CD4-positive, CD25-positive, alpha-beta regulatory T cell (primary cell): ENCODE measurements at places on chromosomes 3 and 15.

DNA sequence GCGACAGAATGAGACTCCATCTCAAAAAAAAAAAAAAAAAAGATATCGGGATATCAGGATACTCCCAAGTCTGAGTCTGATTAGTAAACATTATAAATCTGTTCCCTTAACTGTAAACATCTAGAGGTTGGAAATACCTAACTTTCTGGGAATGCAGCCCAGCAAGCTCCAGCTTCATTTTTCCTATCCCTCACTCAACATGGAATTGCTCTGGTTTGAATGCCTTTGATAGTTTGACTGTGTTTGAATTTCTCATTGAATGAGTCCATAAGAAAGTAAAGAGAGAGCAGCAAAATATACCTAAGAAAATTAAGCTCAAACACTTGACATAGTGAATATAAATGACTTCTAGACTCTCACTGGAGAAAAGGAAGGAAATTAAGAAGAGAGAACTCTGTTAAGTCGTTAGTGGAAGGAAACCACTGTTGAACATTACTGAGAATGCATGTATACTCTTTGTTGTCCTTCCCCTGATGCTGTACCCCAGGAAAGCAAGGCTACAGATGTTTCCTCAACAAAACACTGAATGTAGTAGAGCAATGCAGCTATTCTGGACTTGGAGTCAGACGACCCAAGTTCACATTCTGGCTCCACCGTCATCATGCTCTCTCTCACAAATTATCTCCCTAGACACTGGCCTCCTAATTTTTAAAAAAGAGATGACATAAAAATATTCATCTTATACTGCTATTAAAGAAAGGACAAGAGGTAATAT is 62.4 kb downstream of the CD200 start:
- DNase-seq = no peak

DNA sequence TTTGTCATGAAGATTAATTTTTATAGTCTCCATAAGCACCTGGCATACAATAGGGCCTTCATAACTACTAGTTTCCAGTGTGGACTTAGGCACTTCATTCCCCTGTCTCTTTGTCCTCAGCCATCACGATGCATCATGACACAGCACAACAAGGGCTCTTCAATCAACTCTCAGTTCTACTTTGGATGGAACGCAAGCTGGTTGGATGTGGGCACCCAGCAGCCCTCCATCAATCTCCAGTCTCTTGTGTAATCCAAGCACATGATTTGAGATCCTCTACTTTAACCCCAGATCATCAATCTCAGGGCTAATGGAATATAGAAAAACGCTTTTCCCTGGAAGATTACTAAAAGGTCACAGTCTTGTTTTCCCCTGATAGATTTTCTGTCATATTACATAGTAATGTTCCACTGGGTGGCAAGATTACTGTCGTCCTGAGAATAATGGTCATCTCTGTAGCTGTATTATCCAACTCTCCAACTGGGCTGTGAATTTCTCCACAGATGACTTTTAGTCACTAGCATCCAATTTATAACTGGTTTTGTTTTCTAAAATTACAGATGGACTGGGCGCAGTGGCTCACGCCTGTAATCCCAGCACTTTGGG is 22.9 kb upstream of the CHRNA7 start:
- DNase-seq = no peak

DNA sequence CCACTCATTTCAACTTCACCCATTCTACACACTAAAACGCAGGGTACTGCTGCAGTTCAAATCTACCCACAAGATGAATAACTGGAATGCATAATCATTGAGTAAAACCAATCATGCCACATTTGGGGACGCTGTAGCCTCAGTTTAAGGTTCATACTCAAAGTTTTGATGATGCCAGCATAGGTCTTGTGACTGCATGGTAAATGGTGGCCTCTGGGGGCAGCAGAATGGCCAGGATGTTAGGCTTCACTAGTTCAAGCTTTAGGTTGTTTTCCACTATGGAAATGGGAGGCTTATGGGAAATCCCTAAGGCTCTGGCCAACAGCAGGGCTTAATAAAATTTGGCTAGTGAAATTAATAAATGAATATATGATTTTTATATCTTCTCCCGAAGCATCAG is 104.3 kb upstream of the TSC22D2 start:
- no peak for DNase-seq

GRCh38 chr3:106438887-106439286 is 570.1 kb upstream of the CBLB start:
- no peak for DNase-seq

DNA sequence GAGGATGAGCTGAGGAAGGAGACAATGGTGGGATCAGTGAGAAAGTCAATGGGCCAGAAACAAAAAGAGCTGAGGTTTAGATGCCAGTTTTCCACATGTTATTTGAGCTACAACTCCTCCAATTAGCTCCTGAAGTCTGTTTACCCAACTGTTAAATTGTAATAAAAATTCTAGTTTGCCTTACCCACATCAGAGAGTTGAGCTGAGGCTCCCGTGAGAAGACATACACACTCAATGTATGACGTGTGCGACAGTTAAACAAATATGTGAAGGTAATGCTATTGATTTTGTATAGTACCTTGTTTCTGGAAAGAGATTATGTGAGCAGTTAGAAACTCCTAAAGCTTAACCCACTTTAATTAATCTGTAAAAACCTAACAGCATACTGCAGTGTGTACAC is 318.1 kb upstream of the GRM7 start:
- DNase-seq = no peak

GRCh38 chr15:101177866-101178265 is 74.0 kb downstream of the CHSY1 start:
- no peak for DNase-seq

GRCh38 chr3:193655831-193656433 is 62.9 kb downstream of the OPA1 start:
- DNase-seq = no peak

- no peak for DNase-seq
These were observed 23.0 kb upstream of the DNAJC13 start for GRCh38 chr3:132394320-132394719.

DNA sequence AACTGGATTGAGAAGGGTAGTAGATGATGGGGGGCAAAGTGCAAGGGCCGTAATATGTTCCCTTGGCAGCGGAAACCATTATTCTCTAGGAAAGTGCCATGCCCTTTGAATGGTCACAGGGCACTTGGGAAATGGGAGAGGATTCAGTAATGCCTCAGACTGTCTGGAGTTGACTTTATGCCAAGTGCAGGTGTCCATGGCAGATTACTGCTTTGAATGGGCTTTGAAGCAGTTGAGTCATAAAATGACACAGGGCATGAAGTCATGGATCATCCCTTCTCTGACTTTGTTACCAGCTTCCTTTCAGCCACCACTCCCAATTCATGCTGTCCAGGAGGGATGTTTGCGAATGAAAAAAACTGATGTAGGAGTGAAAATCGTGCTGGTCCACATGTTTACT is 20.1 kb downstream of the AADACL2 start:
- no peak for DNase-seq

DNA sequence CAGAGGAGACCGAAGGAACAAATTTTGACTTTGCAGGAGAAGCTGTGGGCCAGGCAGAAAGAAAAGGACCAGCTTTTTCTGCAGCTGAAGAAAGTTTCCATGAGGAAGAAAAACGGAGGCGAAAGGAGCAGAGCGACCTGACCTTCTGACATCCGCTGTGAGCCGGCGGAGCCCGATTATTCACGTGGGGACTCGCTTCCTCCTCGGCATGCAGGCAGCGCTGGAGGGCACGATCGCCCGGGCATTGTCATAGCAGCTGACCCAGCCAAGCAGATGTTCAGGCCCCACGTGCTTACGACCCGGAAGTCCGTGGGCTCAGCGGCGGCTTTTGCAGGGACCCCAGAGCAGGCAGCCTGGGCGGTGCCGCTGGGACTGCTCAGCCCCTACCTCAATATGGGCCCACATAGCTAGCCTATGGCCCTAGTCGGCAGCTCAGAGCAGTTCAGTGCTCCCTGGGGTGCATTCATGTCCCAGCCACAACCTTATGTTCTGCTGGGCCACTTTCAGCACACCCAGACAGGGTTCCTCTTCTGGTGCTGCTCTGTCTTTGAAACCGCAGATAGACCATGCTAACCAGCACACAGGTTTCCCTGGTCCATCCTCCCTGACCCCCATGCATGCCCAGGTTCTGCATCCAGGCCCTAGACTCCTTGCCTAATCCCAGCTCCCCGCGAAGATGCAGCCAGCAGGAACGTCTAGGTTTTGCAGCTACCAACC is 10.5 kb upstream of the EIF4A2 start:
- DNase-seq = peak; percentile 87

DNA sequence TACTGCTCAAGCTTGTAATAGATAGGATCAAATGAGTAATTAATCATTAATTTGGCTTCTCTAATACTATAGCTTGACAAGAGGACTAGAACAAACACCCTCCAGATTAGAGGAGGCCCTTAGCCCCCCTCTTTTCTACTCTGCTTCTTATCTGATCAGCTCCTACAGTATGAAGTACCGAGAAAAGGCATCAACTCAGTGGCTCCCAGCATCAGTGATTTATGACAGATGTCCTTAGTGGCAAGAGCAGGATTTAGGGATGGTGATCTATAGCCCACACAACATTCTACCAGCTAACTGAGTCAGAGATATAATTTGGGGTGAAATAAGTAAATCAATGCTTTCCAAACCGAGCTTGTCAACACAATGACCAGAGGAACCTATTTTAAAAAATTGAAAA is 541.1 kb downstream of the NLGN1 start:
- DNase-seq = no peak

- no peak for DNase-seq
These were observed 13.9 kb upstream of the HES1 start for GRCh38 chr3:194121891-194122631.

- DNase-seq = no peak
These were observed 583 bp upstream of the RBSN start for GRCh38 chr3:15099364-15100098.

DNA sequence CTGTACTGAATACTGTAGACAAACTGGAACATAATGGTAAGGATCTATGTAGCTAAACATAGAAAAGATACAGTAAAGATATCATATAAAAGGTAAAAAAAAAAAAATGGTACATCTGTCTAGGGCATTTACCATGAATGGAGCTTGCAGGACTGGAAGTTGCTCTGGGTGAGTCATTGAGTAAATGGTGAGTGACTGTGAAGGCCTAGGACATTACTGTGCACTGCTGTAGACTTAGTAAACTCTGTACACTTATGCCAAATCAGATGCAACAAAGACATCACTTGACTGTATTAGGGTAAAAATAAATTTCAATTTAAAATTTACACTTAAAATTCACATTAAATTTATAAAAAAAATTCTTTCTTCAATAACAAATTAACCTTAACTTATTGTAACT is 281.3 kb upstream of the LMCD1 start:
- DNase-seq = no peak

DNA sequence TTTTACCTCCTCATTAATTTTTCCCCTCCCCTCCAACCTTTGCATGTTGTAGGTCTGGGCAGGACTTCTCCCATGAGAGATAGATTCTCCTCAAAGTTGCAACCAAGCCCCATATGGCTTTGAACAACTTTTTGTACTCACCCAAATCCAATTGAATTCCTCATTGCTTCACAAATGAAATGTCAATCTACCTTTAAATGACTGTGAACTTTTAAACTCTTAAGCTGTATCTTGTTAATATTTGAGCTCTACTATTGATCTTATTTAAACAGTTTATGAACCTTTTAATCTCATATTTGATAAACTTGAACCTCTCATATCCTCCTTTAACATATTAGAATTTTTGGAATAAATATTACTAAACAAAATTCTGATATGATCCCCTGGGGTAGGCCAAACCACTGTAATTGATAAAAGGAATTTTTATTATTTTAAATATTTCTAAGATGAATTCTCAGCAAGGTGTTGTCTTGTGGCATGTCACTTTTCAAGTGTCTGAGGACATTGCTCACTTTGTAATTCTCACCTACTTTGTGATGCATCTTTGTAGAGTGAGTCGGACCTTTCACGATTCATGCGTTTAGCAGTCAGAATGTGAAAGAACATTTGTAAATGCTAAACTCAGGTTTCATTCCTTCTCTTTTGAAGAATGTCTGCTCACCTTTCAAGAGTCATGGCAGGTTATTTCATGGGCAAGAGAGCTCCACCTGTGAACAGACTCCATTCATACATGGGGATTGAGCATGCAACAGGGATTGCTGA is 23.4 kb upstream of the GREM1 start:
- DNase-seq = no peak

- DNase-seq = peak; percentile 60
These were observed 16.7 kb downstream of the KAT2B start for GRCh38 chr3:20056725-20057611.

DNA sequence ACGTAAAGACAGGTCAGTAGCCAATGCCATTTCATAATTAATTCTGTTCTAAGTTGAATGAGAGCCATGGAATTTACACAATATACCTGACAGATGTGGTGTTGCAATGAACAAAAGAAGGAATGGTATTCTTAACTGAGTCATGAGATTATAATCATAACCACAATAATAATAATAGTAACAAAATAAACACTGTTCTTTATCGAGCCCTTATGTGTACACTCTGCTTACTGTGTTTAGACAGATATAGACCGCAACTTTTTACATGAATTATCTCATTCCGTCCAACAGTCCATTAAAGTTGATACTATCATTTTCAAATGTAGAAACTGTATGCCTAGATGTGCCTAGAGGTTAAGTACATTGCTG is 28.2 kb upstream of the SCAANT1 start:
- no peak for DNase-seq

- DNase-seq = no peak
These were observed 29.0 kb downstream of the VIPR1 start for GRCh38 chr3:42531470-42531869.

GRCh38 chr3:147941969-147942368 is 532.8 kb downstream of the ZIC1 start:
- DNase-seq = no peak

DNA sequence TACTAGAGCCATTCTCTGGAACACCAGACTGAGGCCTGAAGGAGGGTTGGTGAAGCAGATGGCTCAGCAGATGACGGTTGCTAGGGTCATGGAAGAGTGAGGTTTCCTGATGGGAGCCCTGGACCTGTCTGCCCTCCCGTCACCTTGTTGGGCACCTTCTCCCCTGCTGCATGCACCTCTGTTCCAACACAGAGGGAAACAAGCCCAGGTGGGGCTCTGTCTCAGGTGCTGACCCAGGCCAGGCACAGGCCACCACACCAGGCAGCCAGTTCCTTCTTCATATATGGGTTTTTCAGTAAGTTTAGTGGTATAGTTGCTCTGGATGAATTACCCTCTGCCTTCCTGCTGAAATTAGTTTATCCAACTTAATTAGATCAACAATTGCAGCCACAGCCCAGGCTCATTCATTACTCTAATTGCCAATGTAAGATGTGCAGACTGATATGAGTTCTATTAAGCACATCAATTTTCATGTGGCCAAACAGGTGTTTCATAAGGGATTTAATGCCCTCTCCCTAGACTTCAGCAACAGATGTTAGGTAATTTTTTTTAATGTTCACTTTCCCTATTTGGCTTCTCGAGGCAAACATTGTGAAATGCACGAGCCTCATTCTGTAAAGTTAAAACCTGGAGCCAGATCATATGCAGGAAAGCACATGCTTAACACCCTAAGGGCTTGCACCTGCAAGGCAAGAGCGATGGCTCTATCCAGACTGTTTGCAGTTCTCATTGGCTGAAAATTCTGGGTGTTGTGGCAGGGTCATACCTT is 174.8 kb downstream of the CHDH start:
- DNase-seq = no peak
